ENCODE measurements at places on chromosomes 12 and 14. TPM values are rescaled to one million over a fixed set of nuclear protein-coding genes. Genes with fewer than 3 reads are reported as not detected.

AQP6 gene
- total RNA-seq, result 0.14 TPM

SERPINA3 gene
- total RNA-seq, result 3.5 TPM

RAPGEF3 gene
- 4.2 TPM for total RNA-seq

GALNT16 gene
- 0.07 TPM for total RNA-seq

NFYB gene
- 7.0 TPM for total RNA-seq

FAM186B gene
- total RNA-seq, result 0.07 TPM

PLEKHH1 gene
- total RNA-seq, result 6.3 TPM

KLRK1 gene
- not detected for total RNA-seq

PMEL gene
- total RNA-seq, result 1.9 TPM

TAS2R7 gene
- not detected for total RNA-seq

RAD51AP1 gene
- total RNA-seq, result 19.5 TPM

HRK gene
- not detected for total RNA-seq

CTSG gene
- total RNA-seq, result not detected

TMEM260 gene
- 5.8 TPM for total RNA-seq
